IMR-90 (cell line): ENCODE measurements at places on chromosomes 2 and 18. TPM values are rescaled to one million over a fixed set of nuclear protein-coding genes. Genes with fewer than 3 reads are reported as not detected.

The OR6B2 gene
- polyA plus RNA-seq: not detected in 2 replicates

The MAP3K2 gene
- 6.2 and 6.5 TPM in 2 replicates for polyA plus RNA-seq

The SLC9A2 gene
- not detected in 2 replicates for polyA plus RNA-seq

The IL37 gene
- 0.15 TPM in 1 of 2 replicates, not detected in the other for polyA plus RNA-seq

The GALR1 gene
- not detected in 2 replicates for polyA plus RNA-seq

The SLC16A14 gene
- 0.49 and 0.79 TPM in 2 replicates for polyA plus RNA-seq

The FBXO15 gene
- polyA plus RNA-seq: 1.5 and 2.0 TPM in 2 replicates

DNA sequence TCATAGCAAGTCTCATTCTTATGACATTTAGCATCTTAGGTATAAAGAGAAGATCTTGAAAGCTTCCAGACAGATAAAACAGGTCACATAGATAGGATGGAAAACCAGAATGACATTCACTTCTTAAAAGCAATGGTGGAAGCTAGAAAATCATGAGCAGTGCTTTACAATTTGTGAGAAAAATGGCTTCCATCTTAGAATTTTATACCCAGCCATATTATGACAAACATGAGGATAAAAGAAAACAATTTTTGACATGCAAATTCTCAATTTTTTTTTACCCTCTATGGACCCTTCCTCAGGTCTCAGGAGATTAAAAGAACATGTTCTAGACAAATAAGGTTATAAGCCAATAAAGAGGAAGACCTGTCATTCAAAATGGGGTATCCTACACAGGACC, 7.1 kb downstream of the NTSR2 start:
- DNase-seq: no peak

DNA sequence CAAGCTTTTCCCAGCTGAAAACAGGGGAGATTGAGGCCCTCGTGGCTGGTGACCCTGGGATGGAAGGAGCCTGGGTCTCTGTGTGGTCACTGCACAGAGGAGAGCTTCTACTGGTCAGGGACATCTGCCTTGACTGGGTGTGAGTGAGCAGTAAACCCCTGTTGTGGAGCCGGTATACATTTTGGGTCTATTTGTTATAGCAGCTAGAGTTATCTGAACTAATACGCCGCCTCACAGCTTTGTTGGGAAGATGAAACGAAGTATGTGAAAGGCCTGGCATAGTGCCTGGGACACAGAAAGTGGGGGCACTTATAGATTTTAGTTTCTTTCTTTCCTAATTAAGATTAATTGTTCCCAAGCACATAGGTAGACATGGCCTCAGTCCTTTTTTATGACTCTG, 72.2 kb upstream of the HPCAL1 start:
- DNase-seq: no peak

GRCh38 chr18:9091066-9091476, 11.4 kb upstream of the NDUFV2 start:
- no peak for DNase-seq

DNA sequence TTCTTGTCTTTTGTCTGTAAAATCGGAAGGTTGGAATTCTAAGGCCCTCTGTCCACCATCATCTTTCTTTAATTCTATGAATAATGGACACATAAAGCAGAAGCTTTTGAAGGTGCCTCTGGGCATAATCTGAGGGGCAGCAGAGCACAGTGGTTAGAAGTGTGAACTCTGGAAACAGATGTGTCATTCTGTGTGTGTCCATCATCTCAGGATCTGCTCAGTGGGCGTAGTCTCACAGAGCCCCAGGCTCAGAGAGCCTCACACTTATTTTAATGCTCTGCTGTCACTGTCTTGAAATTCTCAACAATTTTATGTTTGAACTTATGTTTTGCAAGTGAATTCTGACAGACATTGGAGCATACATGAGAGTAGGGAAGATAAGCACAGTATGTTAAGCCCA, 31.0 kb upstream of the CCDC93 start:
- no peak for DNase-seq

DNA sequence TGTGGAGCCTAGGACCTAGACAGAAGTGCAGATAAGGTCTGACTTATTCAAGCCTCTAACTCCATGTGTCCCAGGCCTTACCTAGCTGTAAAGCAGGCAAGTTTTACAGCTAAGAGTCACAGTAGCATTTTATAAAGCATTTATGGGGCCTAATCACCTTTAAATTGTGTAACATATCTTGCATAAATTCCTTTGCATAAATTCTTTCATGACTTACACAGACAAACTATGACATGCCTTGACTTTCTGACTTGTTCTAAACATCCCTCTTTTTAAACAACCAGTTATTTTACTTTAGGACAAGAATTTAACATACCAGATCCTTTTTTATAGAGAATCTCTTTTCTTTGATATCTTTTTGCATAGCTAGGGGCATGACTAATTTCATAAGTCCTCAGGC, 1257.8 kb upstream of the NRXN1 start:
- DNase-seq: peak; percentile 36

DNA sequence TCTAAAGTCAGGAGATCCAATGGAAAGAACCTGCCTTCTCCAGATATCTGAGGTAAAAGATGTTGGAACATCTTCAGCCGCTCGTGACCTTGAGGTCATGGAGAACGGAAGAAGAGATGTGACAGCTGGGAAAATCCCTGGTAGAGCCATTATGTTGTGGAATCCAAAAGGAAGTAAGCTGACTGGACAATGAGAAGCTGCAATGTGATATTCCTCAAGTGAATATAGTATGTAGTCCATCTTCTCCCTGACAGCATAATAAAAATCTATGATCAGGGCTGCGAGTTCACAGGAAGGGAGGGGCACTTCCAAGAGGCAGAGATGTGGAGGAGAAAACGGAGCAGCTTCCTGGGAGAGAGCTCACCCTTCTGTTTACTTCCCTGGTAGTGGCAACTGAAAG, 201.0 kb upstream of the SP5 start:
- DNase-seq: no peak
